ENCODE measurements at places on chromosomes 11 and 22. TPM values are rescaled to one million over a fixed set of nuclear protein-coding genes. Genes with fewer than 3 reads are reported as not detected.

Gene HBE1
- polyA plus RNA-seq, result 97.8 TPM

Gene TAF1D
- polyA plus RNA-seq, result 141 TPM

Gene NLRP10
- polyA plus RNA-seq, result not detected

Gene PDE3B
- polyA plus RNA-seq, result 2.3 TPM

Gene YPEL1
- 16.6 TPM for polyA plus RNA-seq

Gene VWCE
- 3.5 TPM for polyA plus RNA-seq

Gene CYTH4
- 6.2 TPM for polyA plus RNA-seq

Gene MMP8
- 0.11 TPM for polyA plus RNA-seq

Gene TSKU
- polyA plus RNA-seq, result 21.5 TPM

Gene DDI1
- not detected for polyA plus RNA-seq

Gene ACRV1
- 0.68 TPM for polyA plus RNA-seq

Gene USP2
- polyA plus RNA-seq, result 7.6 TPM

Gene LDHAL6A
- 0.42 TPM for polyA plus RNA-seq

Gene MOGAT2
- polyA plus RNA-seq, result 0.26 TPM

Gene ARHGAP8
- 20.0 TPM for polyA plus RNA-seq

Gene ALDH3B1
- 1.4 TPM for polyA plus RNA-seq

Gene GPR83
- polyA plus RNA-seq, result 0.65 TPM

Gene SEZ6L
- 0.45 TPM for polyA plus RNA-seq

Gene PAMR1
- polyA plus RNA-seq, result 5.0 TPM

Gene UCP2
- 77.3 TPM for polyA plus RNA-seq

Gene YDJC
- 8.1 TPM for polyA plus RNA-seq

Gene FGF4
- not detected for polyA plus RNA-seq

Gene E2F8
- 5.7 TPM for polyA plus RNA-seq

Gene SYCE3
- 0.42 TPM for polyA plus RNA-seq

Gene OR9I1
- not detected for polyA plus RNA-seq

Gene SLC35E4
- polyA plus RNA-seq, result 1.7 TPM

Gene BLID
- polyA plus RNA-seq, result not detected

Gene CARD18
- not detected for polyA plus RNA-seq

Gene CCDC73
- 0.24 TPM for polyA plus RNA-seq

Gene MAJIN
- not detected for polyA plus RNA-seq

Gene CNGA4
- polyA plus RNA-seq, result 0.26 TPM

Gene ASPHD2
- polyA plus RNA-seq, result 4.1 TPM

Gene MUC2
- polyA plus RNA-seq, result 0.18 TPM

Gene VPREB1
- 0.49 TPM for polyA plus RNA-seq

Gene SLC22A6
- polyA plus RNA-seq, result 28.1 TPM

Gene KRTAP5-10
- polyA plus RNA-seq, result 0.26 TPM

Gene MRGPRX4
- polyA plus RNA-seq, result not detected

Gene FIBIN
- 25.5 TPM for polyA plus RNA-seq

Gene CCDC188
- polyA plus RNA-seq, result 2.3 TPM

Gene NRXN2
- polyA plus RNA-seq, result 16.6 TPM

Gene CHST1
- 9.9 TPM for polyA plus RNA-seq

Gene SEPTIN3
- 6.4 TPM for polyA plus RNA-seq

All from left renal pelvis (tissue), 4 donors.